ENCODE measurements at places on chromosomes 7 and 10.

DNA sequence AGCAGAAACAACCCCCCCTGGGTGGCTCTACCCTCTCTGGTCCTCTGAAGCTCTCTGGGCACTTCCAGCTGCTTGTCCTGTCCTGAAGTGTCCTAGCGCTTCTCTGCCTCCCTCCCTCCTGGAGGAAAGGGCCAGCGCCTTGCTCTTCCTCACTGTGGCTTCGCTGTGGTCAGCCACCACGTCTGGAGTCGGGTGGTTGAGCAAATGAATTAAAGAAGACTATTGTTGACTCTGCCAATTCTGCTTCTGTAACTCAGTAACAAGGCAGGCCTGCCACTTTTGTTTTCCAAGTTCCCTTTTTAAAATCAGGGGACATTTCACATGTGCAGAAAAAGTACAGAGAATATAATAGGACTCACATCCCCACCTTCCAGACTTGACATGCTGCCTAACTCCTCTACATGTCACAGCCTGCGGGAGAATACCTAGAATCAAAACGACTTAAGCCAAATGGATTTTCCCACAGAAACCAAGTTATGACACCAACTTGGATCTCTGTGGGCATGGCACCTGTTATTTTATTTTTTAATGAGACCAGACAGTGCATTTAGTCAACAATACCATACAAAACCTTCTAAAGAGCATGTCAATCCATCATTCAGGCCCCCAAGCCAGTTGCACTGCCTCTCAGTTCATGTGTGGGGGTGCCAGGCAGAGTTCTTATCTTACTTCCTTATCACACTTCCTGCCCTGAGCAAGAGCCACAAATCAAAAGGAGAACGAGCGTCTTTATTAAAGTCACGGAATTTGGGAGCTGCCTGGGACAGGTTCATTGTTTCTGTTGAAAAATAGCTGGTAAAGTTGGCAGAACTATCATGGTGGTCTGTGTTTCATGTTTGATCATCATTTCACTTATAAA, 6.8 kb downstream of the FFAR4 start:
- DNase-seq, result no peak

- no peak for DNase-seq
These were observed 43.3 kb downstream of the IL15RA start for GRCh38 chr10:5933909-5934546.

DNA sequence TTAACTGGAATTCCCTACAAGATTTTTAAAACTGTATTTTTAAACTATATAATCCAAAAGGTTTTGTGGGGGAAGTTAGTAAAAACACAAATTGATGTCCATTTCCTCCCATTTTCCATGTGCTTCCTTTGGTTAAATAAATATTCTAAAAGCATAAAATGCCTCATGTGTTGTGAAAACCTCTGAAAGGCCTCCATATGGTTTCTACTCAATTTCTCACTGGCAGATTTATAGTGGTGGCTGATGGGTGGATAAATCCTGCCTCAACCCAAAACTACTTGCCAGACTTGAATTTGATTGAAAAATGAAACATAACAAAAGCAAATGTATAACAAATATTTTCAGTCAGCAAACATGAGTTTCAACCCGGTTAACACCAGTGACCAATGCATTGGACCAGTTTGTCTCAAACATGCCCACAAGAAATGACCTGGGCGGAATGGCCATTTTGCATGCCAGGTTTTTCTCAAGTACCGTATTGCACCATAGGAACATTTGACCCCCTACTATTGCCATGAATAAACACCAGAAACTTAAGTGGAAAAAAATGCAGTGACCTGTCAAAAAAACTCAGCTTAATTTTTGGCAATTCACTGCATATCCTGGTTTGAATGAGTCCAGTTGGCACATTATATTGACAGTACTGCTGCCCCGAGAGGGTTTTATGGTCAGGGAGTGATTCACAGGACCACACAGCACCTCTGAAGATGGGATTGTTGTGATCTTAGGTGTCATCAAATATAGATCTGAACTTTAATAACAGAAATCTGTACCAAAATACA, 454.6 kb upstream of the ANKRD30A start:
- no peak for DNase-seq

GRCh38 chr10:10598297-10598696, 419.4 kb upstream of the CELF2 start:
- DNase-seq, result no peak

GRCh38 chr10:72173619-72174296, 42.1 kb upstream of the ANAPC16 start:
- DNase-seq, result no peak

- DNase-seq, result no peak
These were observed 269.4 kb upstream of the SEMA3D start for GRCh38 chr7:85456254-85456653.

GRCh38 chr10:14936584-14936983, 17.3 kb downstream of the DCLRE1C start:
- no peak for DNase-seq

DNA sequence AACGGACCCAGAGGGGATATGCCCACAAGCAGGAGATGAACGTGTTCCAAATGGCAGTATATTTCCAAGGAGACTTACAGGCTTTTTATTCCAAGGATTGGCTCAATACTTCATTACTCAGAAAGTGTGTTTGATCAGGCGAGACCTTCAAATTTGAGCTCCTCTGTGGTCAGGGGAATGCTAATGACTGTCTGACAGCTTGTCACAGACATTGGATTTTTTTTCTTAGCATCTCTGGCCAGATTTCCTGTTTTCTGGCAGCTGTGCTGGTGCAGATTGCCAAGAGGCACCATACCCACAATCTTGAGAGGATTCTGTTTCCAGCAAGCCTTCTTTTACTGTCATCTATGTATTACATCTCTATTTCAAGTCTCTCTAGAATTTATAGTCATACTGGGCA, 93.8 kb downstream of the C1GALT1 start:
- no peak for DNase-seq

DNA sequence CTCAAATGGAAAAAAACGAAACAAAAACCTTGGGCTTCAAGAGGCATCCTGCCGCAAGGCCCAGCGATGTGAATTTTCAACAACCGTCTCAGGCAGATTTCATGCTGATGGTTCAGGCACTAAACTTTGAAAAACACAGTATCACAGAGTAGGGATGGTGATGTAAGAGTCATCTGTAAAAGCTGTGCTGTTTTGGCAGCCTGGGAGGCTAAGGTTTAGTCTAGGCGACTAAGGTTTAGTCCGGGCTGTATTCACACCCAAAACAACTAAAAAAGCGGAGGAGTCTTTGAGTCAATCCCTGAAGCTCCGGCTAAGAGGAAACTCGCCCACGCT, 420 bp upstream of the MINPP1 start:
- no peak for DNase-seq

DNA sequence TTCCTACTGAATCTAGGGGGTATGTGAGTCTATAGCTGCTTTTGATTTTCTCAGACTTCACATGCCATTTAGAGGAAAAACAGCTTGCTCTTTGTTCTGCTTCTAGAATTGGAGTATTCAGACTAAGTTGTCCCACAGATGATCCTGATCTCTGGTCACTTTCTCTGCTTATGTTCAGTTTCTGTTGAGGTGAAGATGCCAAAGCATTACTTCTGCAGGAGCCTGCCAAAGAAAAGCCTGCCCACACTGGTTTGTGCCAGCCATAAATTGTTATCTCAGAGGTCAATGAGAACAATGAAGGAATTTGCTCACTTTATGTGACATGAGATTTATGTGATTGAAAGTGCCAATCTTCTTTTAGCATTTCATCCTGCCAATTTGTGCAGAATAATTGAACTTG, 163.6 kb downstream of the CDK14 start:
- DNase-seq, result no peak

DNA sequence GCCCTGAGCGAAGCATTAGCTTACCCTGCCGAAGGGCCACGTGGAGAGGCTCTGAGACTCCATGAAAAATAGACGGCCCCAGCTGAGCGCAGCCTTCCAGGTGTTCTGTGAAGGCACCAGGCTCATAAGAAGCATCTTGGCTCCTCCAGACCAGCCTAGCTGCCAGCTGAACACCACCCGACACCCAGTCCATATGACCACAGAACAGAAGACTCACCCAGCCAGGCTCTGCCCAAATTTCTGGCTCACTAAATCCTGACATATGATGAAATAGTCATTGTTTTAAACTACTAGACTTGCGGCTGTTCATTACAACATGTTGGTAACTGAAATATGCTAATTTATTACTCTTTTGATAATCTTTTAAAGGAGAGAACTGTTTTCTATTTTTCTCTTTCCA, 99.5 kb upstream of the ABI1 start:
- DNase-seq, result no peak

DNA sequence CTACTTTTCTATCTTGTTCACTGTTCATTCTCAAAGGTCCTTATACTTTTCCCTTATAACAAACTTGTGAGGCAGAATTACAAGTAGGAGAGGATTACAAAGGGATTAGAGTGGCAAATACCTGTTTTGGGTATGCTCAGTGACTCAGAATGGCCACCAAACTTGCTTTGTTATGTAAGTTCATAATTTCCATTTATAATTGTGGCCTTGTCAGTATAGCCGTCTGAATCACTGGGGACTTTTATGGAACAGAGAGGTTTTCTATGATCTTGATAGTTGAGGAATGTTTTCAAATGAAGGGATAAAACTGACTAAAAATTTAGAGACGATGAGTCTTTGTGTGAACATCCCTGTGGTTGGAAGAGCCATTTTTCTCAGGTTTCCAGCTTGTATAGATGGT, 116.2 kb downstream of the SND1 start:
- no peak for DNase-seq

GRCh38 chr7:87875151-87876039, 765 bp downstream of the SLC25A40 start:
- peak; percentile 17 for DNase-seq

GRCh38 chr10:106897719-106898118, 266.8 kb downstream of the SORCS1 start:
- DNase-seq, result no peak

DNA sequence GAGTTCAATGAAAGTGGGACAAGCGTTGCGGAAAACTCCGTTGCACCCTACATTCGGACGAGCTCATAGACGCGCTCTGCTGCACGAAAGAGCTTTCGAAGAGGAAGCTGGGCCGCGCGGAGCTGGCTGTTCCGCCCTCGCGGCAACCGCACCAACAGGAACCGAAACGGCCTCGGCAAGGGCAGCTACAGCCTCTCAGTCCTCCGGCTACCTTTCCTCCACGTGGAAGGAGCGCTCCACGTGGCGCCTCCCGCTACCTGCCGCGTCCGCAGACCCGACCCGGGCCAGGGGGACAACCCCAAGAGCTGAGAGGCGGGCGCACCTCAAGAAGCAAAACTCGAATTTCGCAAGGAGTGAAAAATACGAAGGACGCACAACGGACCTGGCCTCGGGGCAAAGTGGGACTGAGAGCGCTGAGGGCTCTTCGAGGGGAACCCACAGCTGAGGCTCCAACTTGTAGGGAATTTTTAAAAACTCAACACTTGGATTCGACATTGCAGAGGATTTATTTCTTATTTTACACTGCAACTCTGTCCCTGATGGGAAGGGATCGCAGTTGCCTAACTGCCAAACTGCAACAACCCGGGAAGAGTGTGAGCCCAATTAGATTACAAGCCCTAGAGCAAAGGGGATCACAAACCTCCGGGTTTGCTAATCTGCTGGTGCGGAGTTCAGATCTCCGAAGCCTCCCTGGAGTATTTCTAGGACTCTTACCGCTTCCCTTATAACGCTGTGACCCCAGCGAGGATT, 1.4 kb downstream of the HPSE2 start:
- peak; percentile 17 for DNase-seq

DNA sequence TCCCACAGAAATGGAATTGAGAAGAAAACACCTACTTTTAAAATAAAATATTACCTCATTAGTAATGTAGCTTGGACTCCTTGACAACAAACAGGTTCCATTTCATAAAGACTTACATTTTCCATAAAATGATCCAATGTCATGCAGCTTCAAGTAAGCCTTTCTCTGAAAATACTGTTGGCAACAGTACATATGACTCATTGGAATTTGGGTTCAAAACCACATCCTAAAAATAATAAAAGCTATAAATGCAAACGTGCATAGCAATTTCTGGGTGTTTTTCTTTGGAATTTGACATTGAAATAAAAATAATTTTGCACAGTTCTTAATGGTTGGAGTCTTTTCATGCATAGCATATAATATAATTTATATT, 47.9 kb downstream of the FHIP2A start:
- no peak for DNase-seq

Data from CD4-positive, alpha-beta T cell treated with Interleukin-21 for 1 hour (primary cell).